Fibroblast of skin of scalp (primary cell): ENCODE measurements at places on chromosomes 1 and 21.

- DNase-seq, result peak; percentile 52
Measured at GRCh38 chr1:221698579-221699349, 43.1 kb downstream of the DUSP10 start.

DNA sequence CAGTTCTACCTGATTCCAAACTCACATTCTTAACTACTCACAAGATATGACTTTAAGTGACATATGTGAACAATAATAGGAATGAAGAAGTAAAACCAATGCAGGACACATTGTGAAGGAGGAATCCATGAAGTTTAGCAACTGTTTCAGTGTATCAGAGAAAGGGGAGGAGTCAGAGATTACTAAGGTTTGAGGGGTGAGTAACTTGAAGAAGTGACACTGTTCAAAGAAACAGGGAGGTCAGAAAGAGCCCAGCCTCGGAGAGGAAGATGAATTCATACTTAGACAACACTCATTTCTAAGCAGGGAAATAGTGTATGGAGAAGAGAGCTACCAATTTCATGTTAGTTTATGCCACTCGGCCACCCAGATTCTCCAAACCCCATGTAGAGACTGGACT is 28.2 kb upstream of the RPF1 start:
- no peak for DNase-seq

GRCh38 chr1:161220002-161220401 is 3.4 kb downstream of the APOA2 start:
- no peak for DNase-seq

- no peak for DNase-seq
Measured at GRCh38 chr1:56569661-56570060, 9.7 kb downstream of the PLPP3 start.

- no peak for DNase-seq
Measured at GRCh38 chr1:244583358-244583982, 69.5 kb upstream of the DESI2 start.

GRCh38 chr1:111139324-111139955 is 453 bp downstream of the DRAM2 start:
- peak; percentile 56 for DNase-seq

DNA sequence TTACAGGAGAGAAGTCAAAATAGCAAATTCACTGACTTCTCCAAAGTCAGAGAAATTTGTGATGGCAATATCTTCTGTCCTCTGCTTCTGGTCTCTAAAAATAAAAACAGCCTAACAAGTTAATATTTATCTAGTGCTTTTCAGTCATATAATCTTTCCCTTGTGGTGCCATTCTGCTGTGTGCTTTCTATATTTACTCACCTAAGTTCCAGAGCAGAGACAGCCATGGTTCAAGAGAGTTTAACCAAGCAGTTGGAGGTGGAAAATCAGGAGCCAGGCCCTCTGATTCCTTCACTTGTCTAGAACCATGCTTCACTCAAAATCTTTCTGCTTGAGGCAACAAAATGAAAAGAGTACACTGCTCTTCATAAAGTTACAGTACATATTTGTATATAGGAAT is 39.3 kb downstream of the BRINP2 start:
- no peak for DNase-seq

DNA sequence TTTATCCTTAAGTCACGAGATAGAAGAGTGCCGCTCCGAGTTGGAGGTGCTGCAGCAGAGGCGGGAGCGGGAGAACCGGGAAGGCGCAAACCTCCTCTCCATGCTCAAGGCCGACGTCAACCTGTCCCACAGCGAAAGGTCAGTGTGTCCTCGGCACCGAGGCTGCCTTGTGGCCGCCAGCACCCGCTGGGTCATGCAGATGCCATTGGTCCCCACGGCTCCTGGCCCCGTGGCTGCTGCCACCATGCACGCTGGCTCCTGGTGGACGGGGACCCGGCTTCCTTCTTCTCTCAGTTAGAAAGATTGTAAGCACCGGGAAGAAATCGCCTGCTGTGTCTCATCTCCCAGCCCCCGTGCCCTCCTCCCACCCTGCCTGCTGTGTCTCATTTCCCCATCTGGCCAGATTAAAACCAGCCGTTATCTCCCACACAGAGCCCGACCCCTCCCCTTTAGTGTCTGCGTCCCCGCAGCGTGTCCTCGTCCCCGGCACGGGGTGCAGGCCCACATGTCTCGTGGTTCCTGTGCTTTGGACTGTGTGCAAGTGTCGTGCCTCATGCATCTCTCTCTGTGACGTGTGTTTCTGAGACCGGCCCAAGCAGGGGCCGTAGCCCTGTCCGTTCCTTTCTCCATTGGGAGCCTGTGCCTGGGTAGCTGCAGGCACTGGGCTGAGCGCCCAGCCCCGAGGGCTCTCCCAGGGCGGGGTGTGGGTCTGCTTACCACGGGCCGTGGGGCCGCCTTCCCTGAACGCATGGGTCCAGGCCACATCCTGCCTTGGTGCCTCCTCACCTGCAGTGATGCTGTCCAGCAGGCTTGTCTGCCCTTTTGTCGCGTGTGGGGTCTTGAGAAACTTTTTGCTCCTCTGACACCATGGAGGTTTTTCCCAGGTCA is 62.1 kb downstream of the PCNT start:
- DNase-seq, result no peak

DNA sequence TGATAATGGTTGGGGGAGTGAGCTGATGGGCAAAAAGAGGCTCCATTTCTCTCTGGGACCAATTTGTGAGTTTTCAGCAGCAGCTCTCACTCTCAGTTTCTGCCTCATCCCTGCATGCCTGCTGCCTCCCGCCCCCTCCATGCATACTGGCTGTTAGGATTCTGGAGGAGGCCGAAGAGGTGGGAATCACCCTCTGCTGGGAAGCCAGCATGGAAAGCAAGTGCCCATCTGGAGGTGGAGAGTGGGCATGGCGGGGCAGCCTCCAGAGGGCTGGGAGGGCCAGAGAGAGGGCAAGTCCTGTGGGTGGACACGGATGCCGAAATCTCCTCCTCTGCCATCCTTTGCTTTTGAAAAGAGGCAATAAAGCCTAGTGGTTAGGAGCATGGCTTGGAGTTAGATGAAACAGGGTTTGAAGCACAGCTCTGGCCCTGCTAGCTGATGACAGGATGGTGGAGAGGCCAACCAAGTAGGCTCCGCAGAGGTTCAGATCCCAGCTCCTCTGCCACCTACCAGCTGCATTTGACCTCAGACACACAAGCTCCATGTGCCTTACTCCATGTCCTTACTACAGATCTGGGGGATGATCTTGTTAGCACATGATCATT is 113.4 kb downstream of the GRIK3 start:
- DNase-seq, result no peak

DNA sequence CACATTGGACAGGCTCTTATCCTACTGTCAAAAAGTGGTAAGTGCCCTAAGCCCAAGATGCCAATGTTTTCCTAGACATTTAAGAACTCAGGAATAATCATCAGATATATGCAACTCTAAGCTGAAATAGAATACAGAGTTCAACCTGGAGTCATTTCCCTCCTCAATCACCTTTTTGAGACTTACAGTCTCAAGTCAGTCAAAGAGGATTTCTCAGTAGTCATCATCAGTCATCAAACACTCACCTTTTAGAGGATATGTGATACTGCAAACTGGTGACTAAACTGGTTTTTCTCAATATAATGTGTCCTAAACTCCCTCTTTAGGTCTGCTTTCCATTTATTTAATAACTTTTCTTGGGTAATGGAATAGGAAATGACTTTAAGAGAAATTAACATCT is 145.3 kb upstream of the ADAMTS5 start:
- no peak for DNase-seq

DNA sequence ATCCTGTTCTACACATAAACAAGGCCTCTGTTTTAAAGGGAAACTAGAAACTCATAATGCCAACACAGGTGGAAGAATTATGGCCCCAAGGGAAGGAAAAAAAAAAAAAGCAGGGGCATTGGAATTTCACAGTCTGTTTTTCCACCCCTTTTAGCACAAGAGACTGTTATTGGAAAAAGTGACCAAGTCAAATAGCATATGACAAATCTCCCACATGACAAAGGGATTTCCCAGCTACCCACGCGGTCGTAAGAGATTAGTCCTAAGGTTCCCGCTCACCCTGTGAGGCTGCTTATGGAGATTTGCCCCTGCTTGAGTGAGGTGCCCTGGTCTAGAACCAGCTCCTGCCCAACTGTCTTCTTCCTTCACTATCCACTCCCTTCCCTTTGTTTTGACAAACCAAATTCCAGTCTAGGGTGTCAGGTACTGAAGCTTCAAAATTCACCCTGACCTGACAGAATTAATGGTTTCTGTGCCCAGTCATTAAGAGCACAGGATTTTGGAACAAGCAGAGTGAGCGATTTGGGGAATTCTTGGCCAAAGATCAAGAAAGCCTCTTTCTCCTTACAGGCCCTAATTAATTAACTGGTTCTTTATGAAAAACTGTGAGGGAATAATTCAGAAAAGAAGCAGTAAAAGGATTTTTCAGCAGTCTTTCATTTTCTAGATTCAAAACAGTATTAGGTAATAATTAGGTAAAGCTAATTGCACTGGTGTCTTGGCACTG is 107.3 kb downstream of the NMNAT2 start:
- DNase-seq, result peak; percentile 25
